Activated naive CD4-positive, alpha-beta T cell (primary cell): ENCODE measurements at places on chromosomes 1 and 21.

- DNase-seq, result no peak
Observed at GRCh38 chr1:85975912-85976371, 180.6 kb downstream of the COL24A1 start.

DNA sequence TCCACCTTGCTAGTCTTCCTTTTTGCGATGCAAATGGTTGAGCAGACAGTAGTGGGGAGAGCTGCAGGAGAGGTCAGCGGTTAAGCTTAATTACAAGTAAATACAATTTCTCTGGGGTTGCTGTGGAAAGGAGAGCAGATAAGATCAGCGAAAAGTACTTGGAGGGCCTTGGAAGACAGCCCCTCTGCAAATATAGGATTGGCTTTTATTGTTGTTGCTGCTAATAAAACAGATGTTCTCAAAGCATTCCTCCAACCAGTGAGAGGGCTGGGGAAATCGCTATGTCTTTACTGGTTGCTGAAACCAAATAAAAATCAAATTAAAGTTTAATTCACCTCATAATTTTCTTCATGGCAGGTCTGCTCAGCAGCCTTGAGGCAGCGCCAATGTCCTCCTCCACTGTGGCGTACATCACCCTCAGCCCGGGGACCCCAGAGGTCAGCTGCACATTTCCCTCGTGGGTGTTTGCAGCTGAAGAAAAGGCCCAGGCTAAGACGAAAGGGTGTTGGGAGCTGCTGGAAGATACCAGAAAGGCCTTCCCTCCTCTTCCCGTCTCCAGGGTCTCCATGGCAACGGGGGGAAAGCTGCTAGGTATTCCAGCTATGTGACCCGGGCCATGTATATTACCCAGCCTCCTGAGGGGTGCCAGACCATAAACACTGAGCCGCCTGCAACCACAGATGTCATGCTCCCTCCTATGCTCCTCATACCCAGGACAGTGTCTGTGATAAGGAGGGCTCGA, 54.6 kb upstream of the POU2F1 start:
- no peak for DNase-seq

- DNase-seq, result no peak
Observed at GRCh38 chr1:172939475-172939874, 111.3 kb downstream of the TNFSF18 start.

DNA sequence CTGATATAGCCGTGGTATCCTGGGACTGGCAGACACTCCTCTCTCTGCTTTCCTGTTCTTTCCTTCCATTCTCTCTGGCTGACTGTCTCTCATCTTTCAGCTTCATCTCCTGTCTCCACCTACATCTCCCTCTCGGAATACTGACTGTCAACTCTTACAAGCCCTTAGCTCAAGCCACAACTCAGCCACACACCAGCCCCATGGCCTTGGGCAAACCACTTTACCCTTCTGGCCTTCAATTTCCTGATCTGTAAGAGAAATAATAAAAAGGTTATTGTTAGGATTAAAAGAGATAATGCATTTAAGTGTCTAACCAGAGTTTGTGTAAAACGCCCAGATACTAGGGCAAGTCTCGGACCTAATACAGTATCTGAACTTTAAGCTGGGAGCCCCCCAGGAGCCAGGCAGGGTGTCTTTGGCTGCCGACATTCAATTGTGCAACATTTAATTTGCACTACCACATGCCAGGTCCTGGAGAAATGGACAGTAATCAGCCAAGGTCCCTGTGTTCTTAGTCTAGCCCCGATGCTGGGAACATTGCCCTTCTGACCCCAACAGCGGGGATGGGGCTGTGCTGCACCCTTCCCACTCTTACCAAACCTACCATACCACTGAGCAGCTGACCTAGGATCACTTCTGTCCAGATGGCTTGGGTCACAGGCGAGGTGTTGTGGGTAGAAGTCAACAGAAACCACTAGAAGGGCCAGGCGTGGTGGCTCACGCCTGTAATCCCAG, 5.1 kb downstream of the ECHDC2 start:
- no peak for DNase-seq

GRCh38 chr1:151326619-151327222, 495 bp downstream of the PI4KB start:
- DNase-seq, result no peak

DNA sequence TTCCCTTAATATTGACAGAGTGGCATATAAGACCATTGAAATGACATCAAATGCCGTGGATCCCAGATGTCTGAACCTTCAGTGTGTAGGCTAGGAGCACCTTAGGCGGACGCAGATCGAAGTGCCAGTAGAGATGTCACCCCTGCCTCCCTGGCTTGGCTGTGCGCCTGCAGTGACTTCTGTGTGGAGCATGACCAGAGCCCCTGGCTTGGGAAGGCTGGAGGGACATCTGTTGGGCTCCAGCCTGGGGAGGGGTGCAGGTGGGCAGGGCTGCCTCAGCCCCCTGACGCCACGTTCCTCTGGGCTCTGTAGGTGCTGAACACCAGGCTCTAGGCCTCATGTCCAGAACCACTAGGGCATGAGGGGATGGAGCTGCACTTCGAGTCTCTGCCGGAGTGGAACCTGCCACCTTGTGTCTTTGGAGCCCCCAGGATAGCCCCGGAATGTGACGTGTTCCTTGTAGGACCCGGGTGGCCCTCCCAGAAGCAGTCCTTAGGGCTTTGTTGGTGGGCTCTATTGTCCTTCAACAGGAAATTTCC, 103.8 kb downstream of the ADARB1 start:
- DNase-seq, result no peak

DNA sequence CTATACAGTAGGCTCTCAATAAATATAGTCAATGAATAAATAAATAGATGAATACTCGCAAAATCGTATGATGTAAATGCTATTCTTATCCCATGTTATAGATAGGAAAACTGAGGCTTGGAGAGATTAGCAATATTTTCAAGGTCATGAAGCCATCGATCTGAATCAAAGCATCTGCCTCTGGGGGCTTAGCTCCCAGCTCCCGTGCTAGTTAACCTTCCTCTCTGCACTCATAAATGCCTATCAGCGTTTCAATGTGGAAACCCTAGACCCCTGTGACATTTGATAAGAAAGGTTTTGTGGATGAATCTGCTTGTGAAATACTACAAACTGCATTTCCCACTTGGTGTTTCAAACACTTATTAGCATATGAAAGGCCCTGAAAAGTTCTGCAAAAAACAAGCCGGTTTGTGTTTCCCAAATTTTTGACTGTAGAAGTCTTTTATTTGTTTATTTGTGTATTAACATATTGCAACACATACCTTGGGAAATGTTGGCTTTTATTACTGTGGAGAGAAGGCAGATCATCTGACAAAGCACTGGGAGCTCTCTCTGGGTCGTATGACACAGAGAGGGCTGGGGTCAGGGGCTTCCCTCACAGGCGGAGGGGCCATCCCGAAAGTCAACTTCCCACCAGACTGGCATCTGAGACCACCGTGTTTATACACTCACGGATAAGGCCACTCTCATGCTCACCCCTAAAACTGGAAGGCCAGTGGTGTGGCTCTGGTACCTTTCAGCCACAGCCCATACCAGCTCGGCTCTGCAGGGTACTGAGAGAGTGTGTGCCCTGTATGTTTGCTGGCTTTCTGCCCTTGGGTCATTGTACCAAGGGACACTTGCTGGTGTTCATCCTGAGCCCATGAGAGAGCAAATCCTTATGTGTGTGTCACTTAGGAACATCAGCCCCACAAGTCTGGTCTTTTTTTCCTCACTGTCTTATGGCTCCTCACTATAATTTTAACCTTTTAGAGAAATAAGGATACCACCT, 993 bp upstream of the PROK1 start:
- no peak for DNase-seq
